ENCODE measurements at places on chromosomes 3 and 15.

GRCh38 chr3:135271177-135272025 is 476.3 kb downstream of the EPHB1 start:
- no peak for DNase-seq

DNA sequence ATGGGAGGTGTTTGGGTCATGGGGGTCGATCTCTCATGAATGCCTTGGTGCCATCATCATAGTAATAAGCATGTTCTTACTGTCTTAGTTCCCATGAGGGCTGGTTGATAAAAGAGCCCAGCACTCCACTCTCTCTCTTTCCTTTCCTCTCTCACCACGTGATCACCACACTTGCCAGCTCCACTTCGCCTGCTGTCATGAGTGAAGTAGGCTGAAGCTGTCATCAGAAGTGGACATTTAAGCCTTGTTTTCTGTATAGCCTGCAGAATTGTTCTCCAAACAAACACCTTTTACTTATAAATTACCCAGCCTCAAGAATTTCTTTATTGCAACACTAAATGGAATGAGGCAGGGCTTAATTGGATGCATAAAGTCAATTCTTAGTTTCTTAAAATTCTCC is 6.1 kb downstream of the OR5H1 start:
- DNase-seq: no peak

- no peak for DNase-seq
Measured at GRCh38 chr3:50268703-50269451, at the start of gene SEMA3B. SEMA3B (plus strand) TSS chr3:50269147; CDS start chr3:50269241, 94 bp downstream.

GRCh38 chr3:194137008-194137505 is 1.1 kb downstream of the HES1 start:
- no peak for DNase-seq

- DNase-seq: no peak
Measured at GRCh38 chr3:112349557-112349956, 16.6 kb downstream of the CD200 start.

DNA sequence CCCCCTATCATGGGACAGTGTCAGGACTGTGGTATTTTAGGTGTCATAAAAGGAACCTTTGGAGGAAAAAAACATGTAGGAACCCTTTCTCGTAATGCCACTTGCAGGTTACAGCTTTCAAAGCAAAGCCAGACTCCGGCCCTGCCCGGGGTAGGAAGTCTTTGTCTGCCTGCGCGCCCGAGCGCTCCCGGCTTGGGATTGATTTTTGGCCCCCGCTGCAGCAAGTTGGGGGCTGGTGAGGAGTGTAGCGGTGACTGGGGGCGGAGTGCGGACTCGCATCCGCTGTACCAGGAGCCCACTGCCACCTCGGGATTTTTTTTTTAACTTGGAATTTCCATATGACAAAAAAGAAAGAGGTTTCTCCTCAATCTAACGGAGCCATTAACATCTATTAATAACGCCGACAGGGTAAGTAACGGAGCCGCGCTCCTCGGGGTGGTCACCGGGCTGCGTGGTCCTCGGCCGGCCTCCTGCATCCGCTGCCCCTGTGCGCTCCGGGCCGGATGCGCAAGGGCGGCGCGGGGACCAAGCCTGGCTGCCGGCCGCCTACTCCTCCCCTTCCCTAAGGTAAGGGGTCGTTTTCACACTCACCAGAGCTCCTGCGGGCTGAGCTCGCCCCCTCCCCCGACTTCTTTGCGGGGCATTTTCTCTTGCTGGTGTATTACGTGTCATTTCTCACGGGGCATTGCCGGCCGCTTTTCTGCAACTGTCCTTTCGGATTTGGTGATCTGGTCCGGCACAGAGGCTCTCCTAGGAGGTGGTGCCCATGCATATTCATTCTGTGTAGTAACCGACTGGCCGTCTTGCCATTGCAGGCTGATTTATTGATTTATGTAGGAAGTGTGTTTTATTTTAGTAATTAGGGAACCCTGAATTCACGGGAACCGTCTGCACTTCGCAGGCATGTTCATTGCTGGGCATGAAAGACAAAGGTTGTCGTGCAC is 219.8 kb upstream of the TOPAZ1 start:
- DNase-seq: peak; percentile 30

- DNase-seq: no peak
Measured at GRCh38 chr15:38021259-38021658, 86.8 kb downstream of the TMCO5A start.

DNA sequence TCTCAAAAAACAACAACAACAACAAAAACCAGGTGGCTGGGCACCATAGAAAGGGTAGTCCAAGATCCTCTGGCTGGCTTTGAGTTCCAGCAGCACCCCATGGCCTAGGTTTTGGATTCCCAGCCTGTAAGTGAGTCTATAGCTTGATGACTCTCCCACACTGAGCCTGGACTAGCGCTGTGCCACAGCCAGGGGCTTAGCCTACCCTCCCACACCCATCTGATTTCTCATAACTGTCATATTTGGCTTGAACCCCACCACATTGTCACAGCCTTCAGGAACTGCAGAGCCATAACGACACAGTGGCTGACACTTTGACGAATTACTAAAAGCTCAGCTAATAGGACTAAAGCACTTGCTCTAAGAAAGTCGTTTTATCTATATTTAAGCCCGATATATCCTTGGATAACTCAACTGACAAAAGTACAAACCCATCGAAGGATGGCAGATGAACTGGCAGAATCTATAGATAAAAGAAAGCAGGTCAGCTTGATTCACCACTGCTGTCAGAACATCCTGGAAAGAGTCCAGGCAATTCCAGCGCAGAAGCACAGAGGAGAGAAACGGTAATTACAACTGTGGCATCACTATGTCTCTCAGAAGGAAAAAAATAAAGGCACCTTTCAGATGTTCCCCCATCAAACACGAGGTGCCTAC is 62.1 kb downstream of the HOMER2 start:
- no peak for DNase-seq

- no peak for DNase-seq
Measured at GRCh38 chr3:179672918-179673317, 20.1 kb downstream of the USP13 start.

DNA sequence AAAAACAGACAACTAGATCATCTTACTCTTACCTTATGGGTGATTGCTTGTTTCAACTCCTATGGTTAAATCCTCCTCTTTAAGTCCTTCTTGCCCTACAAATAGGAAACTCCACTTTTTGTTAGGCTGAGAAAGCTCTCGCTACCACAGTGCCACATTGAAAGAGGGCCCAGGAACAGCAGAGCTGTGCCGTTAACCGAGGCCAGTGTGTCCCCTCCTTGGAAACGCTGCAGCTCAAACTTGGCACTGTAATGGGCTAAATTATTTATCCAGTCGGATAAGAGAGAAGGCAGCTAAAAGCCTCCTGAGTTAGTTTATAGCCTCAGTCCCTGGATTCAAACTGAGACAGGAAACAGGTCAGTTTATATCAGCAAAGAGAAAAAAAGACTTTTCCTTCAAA is 46.1 kb downstream of the KBTBD12 start:
- no peak for DNase-seq

DNA sequence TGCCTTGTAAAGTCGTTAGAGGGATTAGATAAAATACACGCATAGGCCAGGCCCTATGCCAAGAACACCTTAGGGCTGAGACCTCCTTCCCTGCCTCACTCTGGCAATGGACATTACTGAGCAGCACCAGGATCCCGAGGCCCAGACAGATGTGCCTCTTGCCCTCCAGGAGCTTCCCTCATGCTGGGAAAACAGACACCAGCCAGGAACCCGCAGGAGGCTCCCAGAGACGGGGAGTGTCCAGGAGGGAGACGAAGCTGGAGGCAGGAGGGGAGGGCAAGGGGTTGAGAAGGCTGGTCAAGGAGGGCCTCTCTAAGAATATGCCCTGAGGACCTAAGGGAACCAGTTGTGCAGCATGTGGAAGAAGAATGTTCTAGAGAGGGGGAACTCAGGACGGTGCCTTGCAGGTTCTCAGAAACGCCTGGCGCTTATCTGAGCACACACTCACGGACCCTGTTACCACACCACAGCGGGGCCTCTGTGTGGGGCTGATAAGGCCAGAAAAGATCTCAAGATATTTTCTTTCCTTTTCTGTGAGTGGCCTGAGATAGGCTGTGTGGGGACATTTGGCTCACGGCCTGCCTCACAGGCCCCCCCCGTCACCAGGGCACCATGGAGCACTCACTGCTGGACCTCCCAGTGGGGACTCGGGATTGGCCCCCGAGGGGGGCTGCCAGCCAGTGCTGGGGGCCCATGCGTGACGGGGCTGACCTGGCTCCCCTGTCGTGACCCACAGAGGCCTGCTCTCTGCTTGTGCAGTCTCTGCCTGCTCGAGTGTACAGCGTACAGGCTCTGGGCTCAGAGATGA is 22.0 kb upstream of the CYP11A1 start:
- no peak for DNase-seq

DNA sequence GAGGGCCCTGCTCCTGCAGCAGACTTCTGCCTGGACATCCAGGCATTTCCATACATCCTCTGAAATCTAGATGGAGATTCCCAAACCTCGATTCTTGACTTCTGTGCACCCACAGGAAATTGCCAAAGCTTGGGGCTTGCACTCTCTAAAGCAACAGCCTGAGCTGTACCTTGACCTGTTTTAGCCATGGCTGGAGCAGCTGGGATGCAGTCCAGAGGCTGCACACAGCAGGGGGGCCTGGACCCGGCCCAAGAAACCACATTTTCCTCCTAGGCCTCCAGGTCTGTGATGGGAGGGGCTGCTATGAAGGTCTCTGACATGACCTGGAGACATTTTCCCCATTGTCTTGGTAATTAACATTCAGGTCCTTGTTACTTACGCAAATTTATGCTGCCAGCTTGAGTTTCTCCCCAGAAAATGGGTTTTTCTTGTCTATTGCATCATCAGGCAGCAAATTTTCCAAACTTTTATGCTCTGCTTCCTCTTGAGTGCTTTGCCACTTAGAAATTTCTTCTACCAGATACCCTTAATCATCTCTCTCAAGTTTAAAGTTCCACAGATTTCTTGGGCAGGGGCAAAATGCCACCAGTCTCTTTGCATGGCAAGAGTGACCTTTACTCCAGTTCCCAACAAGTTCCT is 11.8 kb upstream of the MYO5A start:
- no peak for DNase-seq

- no peak for DNase-seq
Measured at GRCh38 chr15:70055601-70056051, 42.1 kb downstream of the TLE3 start.

DNA sequence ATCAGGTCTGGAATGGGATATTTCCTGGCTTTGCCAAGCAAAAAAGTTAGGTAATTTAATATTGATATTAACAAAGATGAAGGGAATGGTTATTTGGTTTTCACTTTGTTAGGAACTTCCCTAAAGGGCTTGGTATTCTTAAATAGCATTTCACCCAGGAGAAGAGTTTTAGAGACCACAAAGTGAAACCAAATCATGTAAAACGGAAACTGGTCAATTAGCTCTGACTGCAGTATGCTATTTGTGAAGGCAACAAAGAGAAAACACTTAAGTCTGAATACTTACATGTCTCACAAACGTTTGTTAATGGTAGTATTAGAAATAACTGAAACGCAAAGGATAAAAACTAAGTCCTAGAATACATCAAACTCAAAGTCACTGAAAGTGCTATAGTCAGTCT is 32.4 kb upstream of the SETMAR start:
- DNase-seq: peak; percentile 27

- no peak for DNase-seq
Measured at GRCh38 chr3:132174500-132174899, 139.7 kb upstream of the CPNE4 start.

GRCh38 chr15:66815318-66815717 is 113.3 kb downstream of the SMAD6 start:
- no peak for DNase-seq

DNA sequence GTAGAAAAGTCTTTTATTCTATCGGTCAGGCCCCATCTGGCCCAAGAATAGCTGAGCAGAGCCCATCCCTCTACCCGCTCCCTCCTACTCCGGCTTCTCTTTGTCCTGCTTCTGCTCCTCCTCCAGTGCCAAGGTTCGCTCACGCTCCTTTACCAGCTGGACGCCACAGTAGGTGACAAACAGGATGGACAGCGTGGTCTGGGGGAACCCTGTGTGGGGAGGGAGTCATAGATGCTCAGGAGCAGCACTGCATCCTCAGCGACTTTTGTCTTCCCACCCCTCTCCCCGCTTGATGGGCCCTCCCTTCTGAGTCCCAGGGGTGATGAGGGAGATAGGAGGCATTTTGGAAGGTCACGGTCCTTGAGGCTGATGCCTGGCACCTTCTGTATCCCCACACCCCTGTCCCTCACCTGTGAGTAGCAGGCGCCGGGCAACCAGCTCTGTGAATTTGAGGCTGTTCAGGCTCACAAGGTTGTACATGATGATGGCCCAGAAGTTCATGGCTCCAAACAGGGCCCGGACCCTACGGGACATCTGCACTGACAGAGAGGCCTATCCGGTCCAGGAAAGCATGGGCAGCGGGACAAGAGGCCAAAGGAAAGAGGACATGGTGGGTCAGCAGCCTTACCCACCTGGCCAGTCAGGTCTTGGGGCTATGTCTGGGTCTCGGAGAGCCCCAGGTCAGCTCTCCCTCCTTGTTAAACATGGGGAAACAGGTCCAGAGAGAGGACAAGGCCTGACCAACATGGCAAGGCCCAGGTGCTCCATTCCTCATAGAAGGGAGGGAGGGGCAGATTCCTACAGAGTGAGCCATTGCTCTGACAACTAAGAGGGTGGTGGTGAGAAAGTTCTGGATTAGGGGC is 7.6 kb downstream of the KLHL40 start:
- no peak for DNase-seq

DNA sequence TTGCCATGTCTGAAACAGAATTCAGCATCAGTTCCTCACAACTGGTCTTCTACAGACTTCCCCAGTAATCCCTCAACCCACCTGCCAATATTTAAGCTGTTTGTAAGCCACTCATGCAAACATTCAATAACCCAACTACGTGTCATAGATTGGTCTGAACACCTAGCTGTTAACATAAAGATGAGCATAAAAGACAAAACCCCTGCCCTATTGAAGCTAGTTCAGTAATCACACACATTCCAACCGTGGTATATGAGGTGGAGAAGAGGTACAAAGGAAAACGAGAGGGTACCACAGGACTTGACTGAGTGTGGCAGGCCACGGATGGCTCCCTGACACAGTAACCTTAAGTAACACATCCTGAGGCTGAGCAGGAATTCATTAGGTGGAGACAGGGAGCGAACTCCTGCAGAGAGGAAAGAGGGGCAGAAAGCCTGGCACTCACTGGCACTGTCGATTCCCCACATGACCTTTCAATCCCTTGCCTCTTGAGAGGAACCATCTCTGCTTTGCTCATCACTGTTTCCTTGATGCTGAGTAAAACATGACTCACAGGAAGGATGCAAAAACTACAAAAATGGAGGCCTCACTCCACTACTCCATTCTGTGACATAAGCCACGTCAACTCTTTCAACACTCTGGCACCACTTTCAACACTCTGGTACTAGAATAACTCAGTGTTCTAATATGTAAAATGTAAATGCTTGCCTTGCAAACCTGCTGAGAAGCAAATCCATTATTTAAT is 31.3 kb downstream of the RPN1 start:
- no peak for DNase-seq

DNA sequence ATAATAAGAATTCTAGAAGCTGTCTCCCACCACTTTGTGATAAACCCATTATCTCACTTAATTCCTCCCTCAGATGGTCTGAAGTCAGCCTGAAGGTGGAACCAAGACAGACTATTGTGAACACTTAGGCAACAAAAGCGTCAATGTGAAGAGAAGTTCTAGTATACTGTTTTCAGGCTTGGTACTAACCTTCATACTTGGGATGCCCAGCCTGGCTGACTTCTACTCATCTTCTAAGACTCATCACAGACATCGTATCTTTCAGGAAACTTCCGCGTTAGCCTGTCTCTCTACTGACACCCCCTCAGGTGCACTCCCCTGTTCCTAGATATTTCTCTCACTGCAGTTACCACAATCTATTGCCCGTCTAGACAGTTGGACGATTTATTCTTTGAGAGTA is 201.2 kb downstream of the SATB1 start:
- DNase-seq: no peak

- no peak for DNase-seq
Measured at GRCh38 chr3:114380233-114380651, 86.4 kb downstream of the TIGIT start.
